ENCODE measurements at places on chromosomes 3 and 15.
A peak's percentile ranks its signal among the peaks of the same experiment; 100 is the strongest.

- ATAC-seq: peak; percentile 86
These were observed 15.4 kb downstream of the IDH2 start for GRCh38 chr15:90086868-90087268.

DNA sequence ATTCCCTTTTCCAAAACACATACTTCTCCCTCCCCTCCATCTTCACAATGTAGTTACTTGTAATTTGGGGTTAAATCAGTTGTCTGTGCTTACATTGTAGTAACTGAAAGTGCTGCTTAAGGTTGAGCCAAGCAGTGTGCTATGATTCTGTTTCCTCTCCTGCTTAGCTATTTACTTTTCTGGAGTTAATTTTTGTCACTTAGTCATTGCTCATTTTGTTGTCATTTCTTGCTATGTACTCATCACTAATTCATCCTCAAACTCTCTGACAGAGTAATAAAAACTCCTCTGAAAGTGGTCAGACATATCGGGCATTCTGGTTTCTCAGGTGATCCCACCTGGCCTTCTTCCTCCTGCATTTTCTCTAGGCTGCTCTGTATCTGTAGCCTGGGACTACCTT lies 80.7 kb downstream of the PPARG start:
- no peak for ATAC-seq

DNA sequence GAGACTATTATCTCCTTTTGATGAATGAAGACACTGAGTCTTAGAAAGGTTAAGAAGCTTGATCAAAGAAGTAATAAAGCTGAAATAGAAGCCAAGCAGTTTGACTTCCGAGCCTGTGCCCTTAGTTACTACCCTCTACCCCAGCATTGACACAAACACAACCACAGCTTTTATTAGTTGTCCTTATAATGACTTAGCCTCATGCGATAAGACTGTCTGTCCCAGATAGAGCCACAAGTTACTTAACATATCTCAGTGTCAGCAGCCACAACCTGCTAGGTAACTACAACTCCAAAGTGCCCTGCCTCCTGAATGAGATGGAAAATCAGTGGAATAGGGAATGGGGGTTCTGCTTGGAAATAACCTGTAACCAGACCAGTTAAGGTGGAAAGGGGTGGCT lies 781.6 kb upstream of the CFAP20DC start:
- ATAC-seq: no peak

DNA sequence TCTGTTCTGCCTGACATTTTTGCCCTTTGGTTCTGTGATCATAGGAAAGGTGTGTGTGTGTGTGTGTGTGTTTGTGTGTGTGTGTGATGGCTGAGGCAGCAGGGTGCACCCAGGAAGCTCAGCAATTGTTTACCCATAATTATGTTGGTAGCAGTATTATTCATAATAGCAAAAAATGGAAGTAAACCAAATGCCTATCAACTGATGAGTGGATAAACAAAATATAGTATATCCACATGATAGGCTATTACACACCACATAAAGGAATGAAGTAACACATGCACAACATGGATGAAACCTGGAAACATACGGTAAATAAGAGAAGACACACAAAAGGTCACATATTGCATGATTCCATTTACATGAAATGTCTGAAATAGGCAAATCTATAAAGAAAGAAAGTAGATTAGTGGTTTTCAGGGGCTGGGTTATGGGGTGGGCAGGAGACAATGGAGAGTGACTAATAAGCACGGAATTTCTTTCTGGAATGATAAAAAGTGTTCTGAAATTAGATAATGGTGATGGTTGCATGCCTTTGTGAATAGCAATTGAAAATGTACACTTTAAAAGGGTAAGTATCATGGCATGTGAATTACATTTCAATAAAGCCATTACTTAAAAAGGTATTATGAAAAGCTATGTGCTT lies 167.2 kb downstream of the POLR2M start:
- peak; percentile 95 for ATAC-seq

- ATAC-seq: no peak
These were observed 35.4 kb downstream of the FXR1 start for GRCh38 chr3:180947761-180948390.

DNA sequence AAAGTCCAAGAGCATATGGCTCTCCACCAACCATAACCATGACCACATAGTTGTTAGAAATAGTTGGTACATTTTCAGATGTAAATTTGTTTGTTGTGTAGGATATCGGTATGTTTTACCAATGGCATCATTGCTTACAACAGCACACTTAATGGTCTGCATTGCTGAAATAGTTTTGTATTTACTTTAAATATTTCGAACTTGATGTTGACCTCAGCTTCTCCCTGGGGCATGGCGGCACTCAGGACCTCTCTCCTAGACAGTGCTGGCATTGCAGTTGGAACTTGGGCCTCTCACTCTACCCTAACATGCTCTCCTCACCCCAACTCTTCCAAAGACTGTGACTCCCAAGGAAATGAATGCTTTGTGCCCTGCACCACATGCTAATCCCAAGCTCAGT lies 5.0 kb downstream of the SLC22A13 start:
- ATAC-seq: no peak

DNA sequence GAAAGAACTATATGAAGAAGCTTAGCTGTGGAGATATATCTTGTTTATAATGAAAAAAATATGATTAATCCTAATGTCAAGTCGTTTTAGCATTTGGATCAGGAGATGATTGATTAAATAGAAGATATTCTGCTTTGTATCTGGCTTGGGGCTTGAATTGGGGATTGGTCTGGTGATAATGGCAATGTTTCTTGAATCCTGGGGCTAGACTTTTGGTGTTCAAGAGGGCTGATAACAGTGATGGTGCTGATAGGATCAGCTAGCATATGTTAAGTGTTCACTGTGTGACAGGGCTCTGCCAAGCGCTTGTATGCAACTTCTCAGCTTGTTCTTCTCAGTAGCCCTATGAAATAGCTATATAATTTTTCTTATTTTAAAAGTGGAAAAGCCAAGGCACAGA lies 20.2 kb downstream of the CNOT10 start:
- ATAC-seq: peak; percentile 33

DNA sequence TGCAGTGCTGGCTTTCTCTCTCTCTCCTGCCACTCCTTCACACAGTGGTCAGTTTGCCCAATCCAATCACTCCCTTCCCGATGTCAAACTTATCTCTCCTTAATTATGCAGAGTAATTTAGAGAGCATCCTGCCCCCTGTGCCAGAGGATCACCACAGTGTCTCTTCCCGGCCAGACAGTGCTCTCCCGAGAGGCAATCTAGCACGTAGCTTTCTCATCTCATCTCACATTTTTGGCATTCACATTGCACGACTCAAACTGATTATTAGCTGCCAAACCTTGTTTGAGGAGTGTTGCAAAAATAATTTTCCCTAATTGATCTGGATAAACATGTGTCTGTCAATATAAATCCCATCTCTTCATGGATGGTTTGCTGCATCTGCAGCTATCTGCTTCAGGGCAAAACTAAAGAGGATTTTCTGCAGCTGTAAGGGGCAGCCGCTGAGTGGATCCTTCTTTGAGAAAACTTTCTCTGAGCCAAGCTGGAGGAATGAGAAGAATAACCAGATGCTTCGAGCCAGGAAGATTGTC lies 37.8 kb downstream of the SSUH2 start:
- ATAC-seq: peak; percentile 36

GRCh38 chr3:171822431-171823106 lies 12.3 kb upstream of the PLD1 start:
- ATAC-seq: no peak

- ATAC-seq: no peak
These were observed 62.8 kb downstream of the SLCO2A1 start for GRCh38 chr3:133966954-133967353.

DNA sequence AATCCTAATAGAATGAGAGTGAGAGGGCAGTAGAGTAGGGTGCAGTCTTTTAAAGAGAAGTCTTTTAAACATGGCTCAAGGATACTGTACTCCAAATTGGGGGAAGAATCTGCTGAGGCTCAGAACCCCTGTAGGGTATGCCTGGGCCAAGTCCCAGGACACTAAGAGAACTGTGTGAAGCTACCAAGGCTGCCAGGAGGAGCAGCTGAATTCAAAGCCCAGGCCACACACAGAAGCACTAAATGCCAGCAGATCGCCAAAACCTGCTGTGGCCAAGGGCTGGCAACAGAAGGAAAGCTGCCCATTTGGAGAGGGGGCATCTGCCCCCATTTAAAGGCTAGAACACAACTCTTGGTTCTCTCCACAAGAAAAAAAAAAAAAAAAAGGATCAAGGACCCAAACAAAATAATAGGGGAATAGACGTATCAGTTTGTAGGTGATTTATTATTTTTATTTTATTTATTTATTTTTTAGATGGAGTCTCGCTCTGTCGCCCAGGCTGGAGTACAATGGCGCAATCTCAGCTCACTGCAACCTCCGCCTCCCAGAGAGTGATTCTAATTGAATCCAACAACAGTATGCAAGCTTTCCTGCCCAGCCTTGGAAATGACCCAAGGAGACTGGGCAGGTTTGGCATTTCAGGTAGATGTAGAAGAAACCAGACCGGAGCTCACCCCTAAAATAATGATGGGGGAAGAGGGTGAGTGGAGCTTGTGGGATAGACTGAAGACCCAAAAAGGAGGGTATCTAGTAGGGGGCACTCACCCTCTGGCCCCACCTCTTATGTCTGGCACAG lies 279.0 kb upstream of the WNT5A start:
- no peak for ATAC-seq

DNA sequence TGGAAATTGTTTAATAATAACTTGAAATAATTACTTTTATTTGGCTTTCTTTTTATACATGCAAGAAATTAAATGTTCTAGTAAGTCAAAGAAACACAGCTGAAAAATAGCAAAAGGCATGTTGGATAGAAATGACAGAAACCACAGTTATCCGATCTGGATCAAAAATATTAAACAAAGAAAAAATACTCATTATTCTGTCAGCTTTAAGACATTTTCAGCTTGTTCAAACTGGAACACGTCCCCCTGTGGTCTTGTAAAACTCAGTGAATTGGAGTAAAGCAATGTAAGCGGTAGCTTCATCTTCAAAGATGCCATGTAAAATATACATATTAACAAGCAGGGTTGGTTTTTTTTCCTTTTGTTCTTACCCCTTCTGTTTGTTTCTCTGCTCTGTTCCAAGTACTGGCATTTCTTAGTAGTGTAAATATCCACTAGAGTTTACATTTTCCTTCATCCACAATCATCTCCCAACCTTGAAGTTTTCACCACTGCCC lies 223.4 kb downstream of the IGSF11 start:
- ATAC-seq: no peak

DNA sequence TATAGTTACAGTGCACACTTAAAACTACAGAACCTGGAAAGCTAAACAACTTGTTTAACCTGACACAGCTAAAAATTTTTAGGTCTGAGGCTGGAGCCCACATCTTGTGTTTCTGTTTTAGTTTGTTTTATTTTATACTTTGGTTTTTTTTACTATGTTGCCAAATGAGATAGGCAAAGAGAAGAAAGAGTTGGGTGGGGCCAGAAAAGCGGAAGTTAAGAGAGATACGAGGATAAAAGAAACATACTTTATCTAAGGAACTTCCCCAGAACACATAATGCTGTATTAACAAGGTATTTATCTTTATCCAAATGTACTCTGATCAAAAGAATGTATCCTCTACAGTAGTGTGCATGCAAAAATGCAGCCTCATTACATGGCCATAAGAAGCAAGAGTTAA lies 1145.7 kb downstream of the EPHA3 start:
- no peak for ATAC-seq

GRCh38 chr15:67575039-67575502 lies 32.6 kb downstream of the MAP2K5 start:
- ATAC-seq: no peak

GRCh38 chr3:58429657-58430056 lies 4.0 kb downstream of the PDHB start:
- ATAC-seq: no peak

DNA sequence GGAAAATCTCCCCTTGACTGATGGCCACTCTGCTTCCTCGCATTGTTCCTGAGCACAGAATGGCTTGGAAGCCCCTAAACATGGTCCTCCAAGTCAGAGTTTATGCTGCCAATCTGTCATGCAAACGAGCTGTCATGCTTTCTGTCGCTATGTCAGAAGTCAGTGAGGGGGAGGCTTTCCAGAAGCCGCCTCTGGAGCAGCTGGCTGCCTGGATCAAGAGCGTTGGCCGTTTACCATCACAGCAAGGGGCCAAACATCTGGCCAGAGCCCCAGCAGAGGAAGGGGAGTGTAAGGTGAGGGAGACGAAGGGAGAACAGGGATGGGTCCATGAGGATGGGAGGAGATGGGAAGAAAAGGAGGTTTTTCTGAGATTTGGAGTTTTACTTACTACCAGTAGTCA lies 372.6 kb upstream of the NR2F2 start:
- no peak for ATAC-seq

DNA sequence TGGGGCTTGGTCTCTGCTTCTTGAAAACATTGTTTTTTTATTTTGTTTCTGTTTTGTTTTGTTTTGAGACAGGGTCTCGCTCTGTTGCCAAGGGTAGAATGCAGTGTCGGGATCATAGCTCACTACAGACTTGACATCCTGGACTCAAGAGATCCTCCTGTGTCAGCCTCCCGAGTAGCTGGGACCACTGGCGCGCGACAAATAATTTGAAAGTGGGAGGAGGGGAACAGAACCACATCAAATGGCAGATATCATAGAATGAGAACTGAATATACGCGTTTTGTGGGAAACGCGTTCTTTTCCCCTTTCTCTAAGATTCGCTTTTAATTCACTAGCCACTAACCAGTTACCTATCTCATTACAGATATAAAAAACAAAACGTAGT lies 641 bp upstream of the VPS13C start:
- no peak for ATAC-seq

GRCh38 chr3:76497636-76498035 lies 542.3 kb upstream of the ROBO2 start:
- ATAC-seq: no peak

GRCh38 chr3:120047686-120048085 lies 46.6 kb downstream of the GSK3B start:
- no peak for ATAC-seq

GRCh38 chr3:129892857-129893580 lies 492 bp downstream of the TMCC1 start:
- ATAC-seq: peak; percentile 71

GRCh38 chr3:87461443-87461842 lies 185.1 kb upstream of the POU1F1 start:
- no peak for ATAC-seq

GRCh38 chr3:46408853-46409252 lies 1.8 kb downstream of the CCRL2 start:
- ATAC-seq: no peak

GRCh38 chr3:41674449-41674848 lies 287.5 kb downstream of the ULK4 start:
- no peak for ATAC-seq

- ATAC-seq: no peak
These were observed 18.8 kb upstream of the DGKG start for GRCh38 chr3:186380622-186381380.

- ATAC-seq: no peak
These were observed 17.0 kb downstream of the DBR1 start for GRCh38 chr3:138157743-138158142.

GRCh38 chr15:24734396-24734795 lies 58.8 kb downstream of the NPAP1 start:
- no peak for ATAC-seq

DNA sequence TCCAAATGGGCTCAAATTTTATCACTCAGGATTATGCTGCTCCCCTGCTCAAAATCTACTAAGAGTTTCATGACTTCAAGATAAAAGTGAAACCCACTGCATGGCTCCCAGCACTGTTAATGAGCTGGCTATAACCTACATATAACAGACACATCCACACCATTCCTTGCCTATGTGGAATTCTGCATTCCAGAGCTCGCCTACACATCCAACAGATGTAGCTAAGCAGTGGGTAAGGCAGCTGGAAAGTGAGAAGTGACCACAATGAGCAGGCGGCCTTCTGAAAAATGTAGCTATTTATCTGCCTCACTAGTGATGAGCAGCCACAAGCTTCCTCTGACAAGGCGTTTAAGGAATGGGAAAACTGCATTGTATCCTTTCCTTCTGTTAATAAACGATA lies 92.0 kb upstream of the TRIM42 start:
- no peak for ATAC-seq

Measured in SK-N-SH treated with all-trans-retinoic acid at 6 μM for 48 hours (cell line).